ENCODE measurements at places on chromosomes 2 and 18.

GRCh38 chr2:145909175-145909755, 1389.3 kb upstream of the ZEB2 start:
- DNase-seq = no peak

DNA sequence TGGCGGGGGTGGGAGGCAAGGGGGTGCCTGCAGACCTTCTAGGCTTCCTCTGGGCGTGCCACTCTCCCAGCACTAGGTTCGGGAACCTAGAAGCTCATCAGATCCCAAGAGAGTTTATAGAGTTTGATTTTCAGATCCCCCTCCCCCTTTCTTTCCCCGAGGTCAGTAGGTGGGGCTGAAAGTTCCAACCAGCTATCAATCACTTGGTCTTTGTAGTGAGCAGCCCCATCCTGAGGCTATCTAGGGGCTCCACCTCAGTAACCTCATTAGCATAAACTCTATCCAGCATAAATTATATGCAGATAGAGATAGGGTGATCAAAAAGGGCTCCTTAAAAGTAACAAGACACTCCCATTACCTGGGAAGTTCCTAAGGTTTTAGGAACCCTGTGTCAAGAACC, 32.8 kb downstream of the ERLEC1 start:
- DNase-seq = no peak

GRCh38 chr2:238431456-238431855, 4.7 kb downstream of the ASB1 start:
- DNase-seq = no peak

- DNase-seq = no peak
Measured at GRCh38 chr2:215565897-215566296, 130.0 kb upstream of the FN1 start.

DNA sequence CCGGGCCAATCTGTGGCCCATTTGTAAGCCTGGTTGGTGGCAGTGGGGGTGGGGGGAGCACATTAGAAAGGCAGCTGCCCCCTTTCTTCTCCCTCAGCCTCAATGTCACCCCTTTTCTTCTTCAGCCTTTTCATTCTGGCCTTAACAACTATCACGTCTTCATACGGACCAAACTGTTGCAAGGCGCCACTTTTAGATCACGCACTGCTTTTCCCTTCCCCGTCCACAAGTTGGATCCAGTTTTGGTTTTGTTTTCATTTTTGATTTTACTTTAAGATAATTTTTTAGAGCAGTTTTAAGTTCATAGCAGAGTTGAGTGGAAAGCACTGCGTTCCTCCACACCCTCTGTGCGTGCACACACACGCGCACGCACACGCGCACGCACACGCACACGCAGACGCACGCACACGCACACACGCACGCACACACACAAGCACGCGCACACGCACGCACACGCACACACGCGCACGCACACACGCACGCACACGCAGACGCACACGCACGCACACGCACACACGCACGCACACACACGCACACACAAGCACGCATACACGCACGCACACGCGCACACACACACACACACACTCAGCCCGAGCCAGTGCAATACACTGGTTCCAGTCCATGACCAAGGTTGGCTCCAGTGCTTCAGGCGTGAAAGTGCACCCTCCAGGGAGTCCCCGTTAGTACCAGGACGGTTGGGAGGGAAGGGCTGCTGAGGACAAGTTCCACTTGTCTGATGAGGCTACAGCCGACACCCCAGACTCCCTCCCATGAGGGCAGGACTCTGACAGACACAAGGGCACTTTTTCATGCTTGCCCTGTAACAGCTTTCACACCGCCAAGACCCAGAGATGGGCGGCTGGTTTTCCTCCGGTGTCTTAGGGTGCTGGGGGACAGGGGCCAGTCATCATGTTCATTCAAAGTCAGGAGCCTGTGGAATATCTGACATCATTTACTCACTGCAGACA, 22.4 kb downstream of the FBLN7 start:
- DNase-seq = no peak

- no peak for DNase-seq
Measured at GRCh38 chr2:237118561-237119155, 33.0 kb downstream of the COPS8 start.

DNA sequence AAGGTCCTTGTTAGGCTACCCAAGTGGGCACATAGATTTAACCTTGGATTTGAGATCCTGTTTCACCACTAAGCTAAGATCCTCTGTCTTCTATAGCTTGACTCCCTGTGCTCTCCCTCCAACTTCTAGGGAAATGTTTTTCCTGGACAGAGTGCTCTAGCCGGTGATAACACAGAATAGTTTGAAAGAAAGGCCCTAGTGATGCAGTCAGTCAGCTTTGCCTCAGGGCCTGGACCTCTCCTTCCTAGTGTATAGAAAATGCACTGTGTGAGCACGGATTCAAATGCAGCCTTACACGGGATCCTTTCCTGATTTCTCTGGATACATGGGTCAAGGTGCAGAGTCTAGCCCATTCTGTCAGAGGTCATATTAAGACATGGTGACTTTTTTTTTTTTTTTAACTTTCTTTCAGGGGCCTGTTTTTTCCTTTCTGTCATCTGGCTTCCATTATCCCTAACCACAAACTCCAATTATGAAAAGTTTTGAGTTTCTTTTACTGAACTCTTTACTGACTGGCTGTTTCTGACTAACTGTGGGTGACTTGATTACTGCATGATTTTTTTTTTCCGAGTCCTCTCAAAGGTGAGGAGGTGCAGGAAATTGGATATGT, 122.6 kb downstream of the LRP1B start:
- DNase-seq = no peak

DNA sequence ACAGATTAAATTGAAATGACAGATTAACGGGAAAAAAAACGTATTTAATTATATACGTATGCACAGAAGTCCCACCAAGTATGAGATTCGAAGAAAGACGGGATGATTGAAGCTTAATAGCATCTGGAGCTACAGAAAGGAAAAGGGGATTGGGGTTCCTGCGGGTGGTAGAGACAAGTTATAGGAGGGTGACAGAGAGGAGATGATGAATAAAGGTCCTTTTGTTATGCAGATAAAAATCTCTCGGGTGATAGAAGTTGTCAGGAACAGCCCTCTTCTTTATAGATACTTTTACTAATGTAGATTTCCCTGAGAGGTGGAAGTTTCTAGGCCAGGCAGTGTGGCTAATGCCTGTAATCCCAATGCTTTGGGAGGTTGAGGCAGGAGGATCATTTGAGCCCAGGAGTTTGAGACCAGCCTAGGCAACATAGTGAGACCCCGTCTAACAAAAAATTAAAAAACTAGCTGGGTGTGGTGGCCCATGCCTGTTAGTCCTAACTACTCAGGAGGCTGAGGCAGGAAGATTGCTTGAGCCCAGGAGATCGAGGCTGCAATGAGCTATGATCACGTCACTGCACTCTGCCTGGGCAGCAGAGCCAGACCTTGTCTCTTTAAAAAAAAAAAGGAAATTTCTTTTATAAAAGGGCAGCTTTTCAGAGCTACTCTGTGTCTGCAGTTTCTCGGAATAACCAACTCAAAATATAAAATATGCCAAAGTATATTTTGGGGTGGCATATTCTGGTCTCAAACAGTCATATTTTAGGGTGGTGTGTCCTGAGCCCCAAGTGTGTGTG, 113.0 kb downstream of the STPG4 start:
- DNase-seq = no peak

DNA sequence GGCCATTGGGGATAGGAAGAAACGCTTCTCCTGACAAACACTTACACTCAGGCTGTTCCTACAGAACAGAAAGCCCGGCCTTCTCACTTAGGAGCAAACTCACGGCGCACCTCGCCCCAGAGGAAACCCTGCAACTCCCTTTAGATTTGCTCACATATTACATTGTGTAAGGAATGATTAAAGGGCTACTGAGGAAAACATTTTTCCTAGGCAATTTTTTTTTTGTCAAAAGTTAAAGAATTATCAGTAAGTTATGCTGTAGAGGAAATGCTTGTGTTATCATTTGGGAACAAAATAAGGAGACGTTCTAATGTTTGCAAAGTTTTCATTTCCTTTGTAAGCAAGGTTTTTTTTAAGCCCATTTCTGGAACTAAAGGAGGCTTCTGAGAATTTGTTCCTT, 264.1 kb downstream of the HDAC4 start:
- DNase-seq = no peak

DNA sequence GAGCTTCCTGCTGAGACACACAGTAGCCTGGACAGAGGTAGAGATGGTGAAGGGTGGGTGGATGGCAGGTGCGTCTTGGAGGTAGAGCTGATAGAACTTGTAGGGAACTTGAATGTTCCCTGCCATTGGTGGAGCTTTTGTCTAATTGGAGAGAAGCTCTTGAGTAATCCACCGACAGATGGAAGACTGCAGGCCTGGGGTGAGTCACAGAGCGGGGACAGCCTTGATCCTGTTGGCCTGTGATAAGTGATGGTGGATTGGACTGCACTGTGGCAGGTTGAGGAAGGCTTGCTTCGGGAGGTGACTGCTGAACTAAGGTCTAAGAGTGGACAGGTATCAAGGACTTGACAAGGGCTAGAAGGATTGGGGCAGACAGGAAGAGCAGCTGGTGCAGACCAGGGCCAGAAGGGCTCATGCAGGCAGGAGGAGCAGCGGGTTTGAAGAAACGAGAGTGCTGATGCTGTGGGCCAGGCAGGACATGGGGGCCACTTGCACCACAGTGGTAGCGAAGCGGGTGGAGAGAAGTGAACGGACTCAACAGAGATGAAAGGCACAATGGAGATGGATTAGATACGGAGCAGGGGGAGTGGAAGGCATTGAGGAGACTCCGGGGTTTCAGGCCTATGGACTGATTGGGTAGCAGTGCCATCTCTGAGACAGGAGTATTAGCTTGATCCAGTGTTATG, 16.3 kb downstream of the CABLES1 start:
- DNase-seq = peak; percentile 70

DNA sequence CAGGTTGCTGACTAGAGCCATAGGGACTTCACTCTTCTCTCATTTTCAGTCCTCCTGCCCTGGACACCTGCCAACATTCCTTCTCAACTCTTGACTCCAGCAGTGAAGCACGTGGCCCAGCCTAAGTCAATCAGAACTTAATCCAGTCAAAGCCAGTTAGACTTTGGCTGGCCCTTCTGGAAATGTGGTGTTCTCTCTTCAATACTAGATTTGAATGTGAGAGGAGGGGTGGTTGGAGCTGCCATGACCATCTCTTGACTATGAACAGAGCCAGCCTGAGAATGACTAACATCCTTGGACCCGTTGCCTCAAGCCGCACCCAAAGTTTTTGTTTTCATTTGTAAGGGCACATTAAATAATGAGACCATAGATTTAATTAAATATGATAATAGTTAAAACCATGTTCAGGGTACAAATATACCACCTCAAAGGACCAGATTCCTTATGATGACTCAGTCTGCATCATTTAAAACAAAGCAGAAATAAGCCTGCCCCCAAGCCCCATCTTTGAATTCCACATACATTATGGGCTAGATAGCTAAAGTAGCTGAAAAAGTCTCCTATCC, 49.7 kb upstream of the RASGRP3 start:
- DNase-seq = no peak

All from MV-4-11 (cell line).